HL-60 (cell line): ENCODE measurements at places on chromosomes 13 and 19.
A peak's percentile ranks its signal among the peaks of the same experiment; 100 is the strongest.

DNA sequence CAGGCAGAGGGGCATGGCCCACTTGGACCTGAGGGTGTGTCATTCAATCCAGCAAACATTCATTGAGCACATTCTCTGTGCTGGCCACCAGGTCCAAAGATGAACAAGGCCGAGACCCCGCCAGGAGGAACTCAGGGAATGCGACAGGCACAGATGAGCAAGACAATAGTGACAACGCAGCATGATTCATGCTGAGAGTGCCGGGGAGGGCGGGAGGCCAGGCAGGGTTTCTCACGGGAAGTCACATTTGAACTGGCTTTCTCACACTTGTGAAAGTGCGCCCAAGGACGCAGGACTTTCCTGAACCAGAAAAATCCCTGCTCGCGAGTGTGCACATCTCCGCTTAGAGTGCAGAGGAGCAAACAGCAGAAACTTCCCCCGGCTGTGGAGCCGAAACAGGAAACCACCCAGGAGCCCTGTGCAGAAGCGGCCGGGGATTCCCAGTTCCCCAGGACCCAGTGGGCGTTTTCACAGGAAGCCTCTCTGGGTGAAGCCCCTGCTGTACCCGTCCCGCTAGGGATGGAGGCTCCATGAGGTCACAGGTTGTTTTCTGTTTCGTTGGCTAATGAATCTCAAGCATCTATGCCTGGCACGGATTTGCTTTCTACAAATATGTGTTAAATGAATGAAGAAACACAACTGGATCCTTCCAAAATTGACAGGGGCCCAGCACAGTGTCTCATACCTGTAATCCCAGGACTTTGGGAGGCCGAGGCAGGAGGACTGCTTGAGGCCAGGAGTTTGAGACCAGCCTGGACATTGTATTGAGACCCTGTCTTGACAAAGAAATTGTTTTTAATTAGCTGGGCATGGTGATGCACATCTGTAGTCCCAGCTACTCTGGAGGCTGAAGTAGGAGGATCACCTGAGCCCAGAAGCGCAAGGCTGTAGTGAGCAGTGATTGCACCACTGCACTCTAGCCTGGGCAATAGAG, 68.4 kb upstream of the TM9SF2 start:
- peak; percentile 55 for DNase-seq

GRCh38 chr13:71056581-71056980, 810.4 kb downstream of the DACH1 start:
- no peak for DNase-seq

- DNase-seq, result peak; percentile 70
Observed at GRCh38 chr13:29935309-29935981, 85.0 kb upstream of the UBL3 start.

GRCh38 chr19:34317311-34317927, 47.6 kb upstream of the GPI start:
- no peak for DNase-seq

- no peak for DNase-seq
Observed at GRCh38 chr19:33440682-33441081, 67.2 kb downstream of the CEBPG start.

DNA sequence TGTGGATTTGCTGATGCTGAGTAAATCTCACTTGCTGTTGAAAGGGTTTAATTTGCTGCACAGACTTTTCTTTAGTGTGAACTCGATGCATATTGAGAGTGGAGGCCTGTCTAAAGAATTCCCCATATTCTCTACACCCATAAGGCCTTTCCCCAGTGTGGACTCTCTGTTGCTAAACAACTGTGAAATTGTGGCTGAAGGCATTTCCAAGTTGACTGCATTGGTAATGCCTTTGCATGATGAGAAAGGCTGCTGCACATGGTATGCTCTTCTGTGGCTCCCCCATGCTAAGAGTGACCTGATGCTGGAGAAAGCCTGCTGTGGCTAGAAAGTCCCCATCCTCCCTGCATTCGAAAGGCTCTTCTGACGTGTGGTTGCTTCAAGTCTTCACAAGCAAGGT, 6.6 kb upstream of the ZNF599 start:
- no peak for DNase-seq

- no peak for DNase-seq
Observed at GRCh38 chr19:18428787-18429674, 8.9 kb downstream of the ISYNA1 start.

DNA sequence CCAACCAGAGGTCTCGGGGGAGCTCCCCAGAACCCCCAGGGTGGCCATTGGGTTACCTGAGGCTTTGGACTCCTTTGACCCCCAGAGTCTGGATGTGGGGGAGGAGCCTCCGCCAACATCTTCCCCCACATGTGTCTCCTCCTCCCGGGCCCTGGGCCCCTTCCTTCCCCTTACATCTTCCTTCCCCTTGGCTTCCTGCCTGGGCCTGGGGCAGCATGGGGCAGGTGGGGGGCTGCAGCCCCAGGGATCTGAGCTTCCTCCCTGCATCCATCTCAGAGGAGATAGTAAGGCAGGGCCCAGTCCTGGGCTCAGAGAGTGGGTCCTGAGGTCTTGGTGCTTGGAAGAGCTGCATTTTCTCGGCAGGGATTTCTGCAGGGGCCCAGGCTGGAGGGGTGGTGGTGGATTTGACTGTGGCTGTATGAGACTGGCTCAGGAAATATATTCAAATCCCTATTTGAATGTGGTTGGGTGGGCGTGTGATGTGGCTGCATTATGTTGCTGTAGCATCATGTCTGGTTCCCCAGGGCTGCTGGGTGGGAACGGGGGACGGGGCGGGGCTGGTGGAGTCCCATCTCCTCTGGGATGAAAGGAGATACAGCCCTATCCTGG, 919 bp downstream of the VAV1 start:
- DNase-seq, result peak; percentile 82

DNA sequence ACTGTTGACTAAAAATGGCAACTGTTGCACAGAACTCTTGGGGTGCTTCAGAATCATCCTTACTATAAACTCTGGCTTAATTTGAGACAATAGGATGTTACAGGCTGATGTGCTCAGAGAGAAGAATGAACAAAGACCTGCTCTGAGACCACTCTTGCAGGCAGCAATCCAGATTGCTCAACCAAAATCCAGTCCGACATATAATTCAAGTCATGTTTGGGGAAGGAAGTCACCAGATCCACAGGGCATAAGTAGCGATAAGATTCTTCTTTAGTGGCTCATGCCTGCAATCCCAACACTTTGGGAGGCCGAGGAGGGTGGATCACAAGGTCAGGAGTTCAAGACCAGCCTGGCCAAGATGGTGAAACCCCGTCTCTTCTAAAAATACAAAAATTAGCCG, 20.6 kb downstream of the MTMR6 start:
- DNase-seq, result no peak

GRCh38 chr13:58437427-58437826, 805.9 kb downstream of the PCDH17 start:
- no peak for DNase-seq

GRCh38 chr19:13053761-13054625, 48.7 kb downstream of the LYL1 start:
- no peak for DNase-seq

GRCh38 chr19:42419309-42419708, 7.9 kb downstream of the LIPE start:
- no peak for DNase-seq

- no peak for DNase-seq
Observed at GRCh38 chr19:54905421-54905802, 536 bp upstream of the NCR1 start.

DNA sequence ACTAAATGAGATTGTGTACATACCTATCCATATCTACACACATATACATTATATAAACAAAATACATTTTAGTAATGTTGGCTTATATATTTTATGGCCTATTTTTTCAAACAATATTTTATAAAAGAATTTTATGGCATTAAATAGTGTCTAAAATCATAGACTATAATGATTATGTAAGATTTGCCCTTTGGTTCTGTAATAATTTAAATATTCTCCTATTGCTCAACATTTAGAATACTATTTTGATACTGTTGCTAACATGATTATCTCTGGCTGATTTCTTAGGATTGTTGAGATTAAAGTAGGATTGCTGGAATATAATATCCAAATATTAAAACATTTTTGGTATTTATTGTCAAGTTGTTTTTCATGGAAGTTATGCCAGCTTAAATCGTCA, 565.2 kb upstream of the GPC6 start:
- DNase-seq, result no peak

GRCh38 chr19:6479836-6480398, 1.7 kb downstream of the DENND1C start:
- no peak for DNase-seq

GRCh38 chr13:94546061-94546839, 49.7 kb downstream of the TGDS start:
- no peak for DNase-seq

DNA sequence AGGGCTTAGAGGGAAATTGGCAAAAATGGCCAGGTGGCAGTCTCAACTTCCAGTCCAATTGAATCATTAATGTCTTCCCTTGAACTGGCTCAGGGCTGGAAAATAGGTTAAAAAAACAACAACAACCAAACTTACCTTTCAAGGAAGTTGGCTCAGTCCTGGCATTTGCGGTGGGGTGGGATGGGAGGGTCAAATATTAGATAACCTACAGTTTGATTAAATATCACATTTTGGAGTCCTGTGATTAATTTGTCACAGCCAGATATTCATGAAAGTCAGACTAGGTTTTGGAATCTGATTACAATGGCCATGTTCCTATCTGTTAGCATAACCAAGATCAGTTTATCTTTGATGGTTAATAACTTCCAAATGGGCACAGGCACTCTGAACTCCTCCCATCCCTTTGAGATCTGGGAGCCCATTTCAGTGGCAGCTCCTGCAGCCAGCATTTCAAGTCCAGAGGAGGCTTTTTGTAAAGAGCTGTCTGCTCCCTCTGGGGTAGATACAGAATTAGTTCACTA, 7.8 kb upstream of the DZIP1 start:
- DNase-seq, result no peak
